ENCODE measurements at places on chromosomes 2 and 18.
A peak's percentile ranks its signal among the peaks of the same experiment; 100 is the strongest.

DNA sequence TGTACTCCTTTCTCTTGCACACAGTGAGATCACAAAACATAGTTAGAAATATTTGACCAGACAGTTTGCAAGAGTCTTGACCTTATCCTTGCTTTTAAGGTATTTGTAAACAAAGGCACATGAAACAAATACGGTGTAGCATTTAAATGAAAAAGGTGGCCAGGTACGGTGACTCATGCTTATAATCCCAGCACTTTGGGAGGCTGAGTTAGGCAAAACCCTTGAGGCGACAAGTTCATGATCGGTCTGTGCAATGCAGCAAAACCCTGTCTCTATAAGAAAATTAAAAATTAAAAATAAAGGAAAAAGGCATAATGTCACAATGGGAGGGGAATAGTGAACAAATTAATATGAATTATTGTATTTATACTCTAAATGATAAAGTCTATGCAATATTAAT, 109.5 kb upstream of the PIK3C3 start:
- no peak for DNase-seq

- peak; percentile 46 for DNase-seq
These were observed 6.3 kb downstream of the ANKRD53 start for GRCh38 chr2:70984576-70985282.

DNA sequence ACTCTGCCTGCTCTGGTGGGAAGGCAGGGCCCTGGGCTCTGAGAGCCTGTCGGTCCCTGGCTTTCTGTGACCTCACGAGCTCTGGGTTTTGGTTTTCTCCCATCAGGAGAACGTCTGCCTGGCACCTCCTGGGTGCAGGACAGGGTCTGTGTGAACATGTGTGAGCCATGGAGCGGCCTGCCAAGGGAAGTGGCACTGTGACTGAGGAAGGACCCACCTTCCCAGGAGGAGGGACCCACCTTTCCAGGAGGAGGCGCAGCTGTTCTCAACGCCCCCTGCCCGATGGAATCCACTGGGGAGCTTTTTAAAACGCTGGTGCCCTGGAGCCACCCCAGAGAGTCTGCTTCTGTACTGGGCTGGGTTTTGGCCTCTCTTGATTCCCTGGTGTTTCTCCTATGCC, 168.7 kb downstream of the GLI2 start:
- DNase-seq: no peak

- DNase-seq: no peak
These were observed 19.1 kb downstream of the PHOSPHO2 start for GRCh38 chr2:169713331-169713730.

Data from astrocyte of the spinal cord (primary cell).